CD4-positive, alpha-beta T cell treated with Interleukin-17A for 1 hour (primary cell): ENCODE measurements at places on chromosomes 13 and 19.

GRCh38 chr19:42053037-42053935, 16.7 kb downstream of the GRIK5 start:
- DNase-seq, result no peak

- DNase-seq, result no peak
These were observed 99.8 kb downstream of the WDFY2 start for GRCh38 chr13:51684076-51684475.

DNA sequence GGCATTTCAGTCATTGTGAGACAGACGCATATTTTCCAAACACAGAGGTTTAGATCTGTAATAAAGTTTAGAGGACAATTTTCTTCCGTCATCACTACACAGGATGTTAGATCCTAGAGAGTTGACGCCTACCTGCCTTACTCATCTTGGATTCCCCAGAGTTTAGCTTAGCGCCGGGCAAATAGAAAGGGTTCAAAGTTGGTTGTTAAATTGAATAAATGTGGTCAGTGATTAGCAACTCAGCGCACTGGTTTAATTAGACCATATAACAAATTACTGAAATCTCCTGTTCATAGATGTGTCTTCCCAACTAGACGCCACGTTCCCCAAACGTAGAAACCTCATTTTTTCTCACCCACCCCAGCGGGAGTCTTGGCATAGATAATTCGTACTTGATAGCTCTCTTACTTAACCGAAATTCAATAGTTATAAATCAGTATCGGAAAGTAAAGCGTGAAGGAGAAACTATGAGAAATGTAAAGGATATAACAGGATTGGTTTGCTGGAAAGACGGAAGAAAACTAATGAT, 726 bp upstream of the UFM1 start:
- DNase-seq, result no peak

DNA sequence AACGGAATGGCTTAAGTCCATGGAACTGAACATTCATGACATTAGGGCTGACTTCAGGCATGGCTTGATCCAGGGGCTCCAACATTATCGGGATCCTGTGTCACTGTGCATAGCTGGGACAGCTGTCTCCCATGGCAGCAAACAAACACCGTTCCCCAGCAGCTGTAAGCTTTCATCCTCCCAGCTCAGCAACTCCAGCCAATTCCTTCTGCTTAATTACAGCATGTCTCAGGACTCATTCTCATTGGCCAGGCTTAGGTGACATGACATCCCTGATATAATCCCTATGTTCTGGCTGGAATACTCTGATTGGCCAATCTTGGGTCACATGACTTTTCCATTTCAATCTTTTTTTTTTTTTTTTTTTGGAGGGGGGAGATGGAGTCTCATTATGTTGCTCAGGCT, 10.9 kb upstream of the TLE5 start:
- DNase-seq, result no peak

GRCh38 chr19:43450545-43450997, 14.8 kb downstream of the LYPD3 start:
- DNase-seq, result no peak

DNA sequence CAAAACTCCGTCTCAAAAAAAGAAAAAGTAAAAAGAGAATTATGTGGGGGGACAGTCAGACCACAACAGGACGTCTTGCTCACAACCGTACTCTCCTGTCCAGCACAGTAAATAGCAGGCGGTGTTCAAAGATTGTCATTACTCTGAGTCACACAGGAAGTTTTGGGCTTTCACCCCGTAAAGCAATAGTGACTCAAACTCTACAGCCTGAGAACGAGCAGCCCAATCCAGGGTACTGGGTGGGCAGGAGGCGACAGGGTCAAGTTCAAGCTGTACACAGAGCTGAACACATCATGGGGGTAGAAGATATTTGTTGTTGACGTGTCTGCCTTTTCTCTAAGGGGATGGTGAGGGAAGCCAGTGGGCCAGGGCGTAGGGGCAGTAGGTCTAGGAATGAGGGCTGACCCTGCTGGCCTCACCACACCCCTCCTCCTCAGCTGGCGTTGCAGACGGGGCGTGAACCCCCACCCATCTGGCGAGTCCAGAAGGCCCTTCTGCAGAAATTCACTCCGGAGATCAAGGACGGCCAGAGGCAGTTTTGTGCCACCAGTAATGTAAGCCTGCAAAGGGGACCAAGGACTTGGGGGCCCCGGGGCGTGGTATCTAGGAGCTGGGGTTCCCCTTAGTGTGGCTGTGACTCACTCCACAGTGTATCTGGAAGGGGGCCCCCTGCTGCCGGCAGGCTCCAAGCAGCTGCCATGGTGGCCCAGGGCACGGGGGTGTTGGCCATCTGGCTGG, 23.3 kb downstream of the PRR12 start:
- peak; percentile 17 for DNase-seq

GRCh38 chr13:102470283-102470917, 68.6 kb upstream of the FGF14 start:
- no peak for DNase-seq

DNA sequence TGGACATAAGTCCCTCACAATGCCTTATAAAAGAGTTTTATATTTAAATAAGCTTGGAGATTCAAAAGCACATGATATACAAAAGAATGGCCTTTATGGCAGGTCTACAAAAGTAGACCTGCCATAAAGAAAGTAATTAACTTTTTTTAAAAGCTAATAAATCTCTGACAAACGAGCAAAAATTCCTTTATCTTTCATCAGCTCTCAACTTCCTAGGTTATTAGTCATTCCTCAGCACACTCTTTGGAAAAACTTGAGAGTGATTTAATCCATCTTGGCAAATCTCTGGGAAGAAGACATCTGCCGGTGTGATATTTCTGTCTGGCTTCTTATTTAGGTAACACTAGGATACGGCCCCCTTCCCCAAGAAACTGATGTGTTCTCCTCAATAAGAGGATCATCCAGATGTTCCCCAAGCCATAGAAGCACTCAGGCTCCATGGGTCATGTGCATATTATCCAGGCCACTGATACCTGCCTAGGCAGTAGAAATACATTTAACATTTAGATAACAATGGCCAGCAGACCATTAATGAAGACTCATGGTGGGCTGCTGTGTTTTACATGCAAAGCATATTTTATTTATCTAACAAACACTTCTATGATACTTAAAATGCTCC, 372.7 kb downstream of the LIG4 start:
- no peak for DNase-seq

DNA sequence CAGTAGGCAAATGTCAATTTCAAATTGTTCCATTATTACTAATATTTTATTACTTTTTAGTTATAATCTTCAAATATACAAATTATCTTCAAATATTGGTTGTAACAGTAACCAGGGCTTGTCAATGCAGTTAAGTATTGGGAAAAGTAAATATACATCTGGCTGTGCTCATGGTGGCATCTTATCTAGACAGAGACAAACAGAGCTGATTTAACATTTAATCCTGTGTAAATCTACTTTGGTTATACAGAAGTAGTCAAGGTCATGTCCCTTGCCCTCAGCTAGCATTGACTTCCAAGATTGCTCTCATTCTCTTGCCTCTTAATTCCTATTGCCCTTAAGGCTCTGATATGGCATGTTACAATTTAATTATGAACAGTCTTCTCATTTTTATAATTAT, 98.4 kb upstream of the KLHL1 start:
- no peak for DNase-seq

DNA sequence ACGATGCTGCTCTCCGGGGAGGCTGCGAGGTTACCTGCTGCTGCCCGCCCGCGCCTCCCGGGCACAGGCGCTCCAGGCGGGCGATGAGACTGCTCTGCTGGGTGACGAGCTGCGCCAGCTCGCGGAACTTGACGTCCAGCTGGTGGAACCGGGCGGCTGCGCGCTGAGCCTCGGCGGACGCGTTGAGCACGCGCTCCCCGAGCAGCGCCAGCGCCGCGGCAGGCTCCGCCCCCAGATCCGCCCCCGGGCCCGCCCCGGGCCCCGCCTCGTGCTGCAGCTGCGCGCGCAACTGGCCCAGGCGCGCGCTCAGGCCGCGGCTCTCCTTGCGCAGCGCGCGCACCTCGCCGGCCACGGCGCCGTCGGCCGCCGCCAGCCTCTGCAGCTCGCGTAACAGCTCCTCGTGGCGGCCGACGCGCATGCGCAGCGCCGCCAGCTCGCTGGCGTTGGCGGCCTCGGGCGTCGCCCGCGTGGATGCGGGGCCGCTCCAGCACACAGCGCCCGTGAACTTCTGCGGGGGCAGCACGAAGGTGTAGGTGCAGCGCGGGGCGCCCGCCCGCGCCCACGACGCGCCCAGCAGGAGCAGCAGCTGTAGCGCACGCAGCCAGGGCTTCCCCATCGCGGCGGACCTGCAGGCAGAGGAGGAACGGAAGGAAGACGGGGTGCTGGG, 6.4 kb downstream of the ANGPTL6 start:
- peak; percentile 92 for DNase-seq

- peak; percentile 61 for DNase-seq
These were observed 14.6 kb downstream of the ADGRE5 start for GRCh38 chr19:14395710-14396336.

DNA sequence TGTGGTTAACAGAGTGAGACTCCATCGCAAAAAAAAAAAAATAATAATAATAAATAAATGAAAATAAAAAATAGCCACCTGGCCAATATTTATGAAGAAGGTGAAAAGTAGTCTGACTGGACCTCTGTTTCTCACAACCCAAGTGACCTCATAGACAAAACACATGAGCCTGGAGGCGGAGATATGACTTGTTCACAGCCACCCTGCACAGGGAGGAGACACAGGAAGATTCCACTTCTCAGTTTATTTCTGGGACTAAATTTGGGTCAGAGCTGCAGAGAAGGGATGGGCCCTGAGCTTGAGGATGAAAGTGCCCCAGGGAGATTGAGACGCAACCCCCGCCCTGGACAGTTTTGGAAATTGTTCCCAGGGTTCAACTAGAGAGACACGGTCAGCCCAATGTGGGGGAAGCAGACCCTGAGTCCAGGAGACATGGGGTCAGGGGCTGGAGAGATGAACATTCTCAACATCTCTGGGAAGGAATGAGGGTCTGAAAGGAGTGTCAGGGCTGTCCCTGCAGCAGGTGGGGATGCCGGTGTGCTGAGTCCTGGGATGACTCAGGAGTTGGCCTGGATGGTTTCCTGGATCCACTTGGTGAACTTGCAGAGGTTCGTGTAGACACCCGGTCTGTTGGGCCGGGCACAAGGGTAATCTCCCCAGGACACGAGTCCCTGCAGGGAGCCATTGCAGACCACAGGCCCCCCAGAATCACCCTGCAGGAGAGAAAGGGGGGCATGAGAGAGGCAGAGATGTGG, 9.6 kb downstream of the KLK5 start:
- DNase-seq, result no peak

DNA sequence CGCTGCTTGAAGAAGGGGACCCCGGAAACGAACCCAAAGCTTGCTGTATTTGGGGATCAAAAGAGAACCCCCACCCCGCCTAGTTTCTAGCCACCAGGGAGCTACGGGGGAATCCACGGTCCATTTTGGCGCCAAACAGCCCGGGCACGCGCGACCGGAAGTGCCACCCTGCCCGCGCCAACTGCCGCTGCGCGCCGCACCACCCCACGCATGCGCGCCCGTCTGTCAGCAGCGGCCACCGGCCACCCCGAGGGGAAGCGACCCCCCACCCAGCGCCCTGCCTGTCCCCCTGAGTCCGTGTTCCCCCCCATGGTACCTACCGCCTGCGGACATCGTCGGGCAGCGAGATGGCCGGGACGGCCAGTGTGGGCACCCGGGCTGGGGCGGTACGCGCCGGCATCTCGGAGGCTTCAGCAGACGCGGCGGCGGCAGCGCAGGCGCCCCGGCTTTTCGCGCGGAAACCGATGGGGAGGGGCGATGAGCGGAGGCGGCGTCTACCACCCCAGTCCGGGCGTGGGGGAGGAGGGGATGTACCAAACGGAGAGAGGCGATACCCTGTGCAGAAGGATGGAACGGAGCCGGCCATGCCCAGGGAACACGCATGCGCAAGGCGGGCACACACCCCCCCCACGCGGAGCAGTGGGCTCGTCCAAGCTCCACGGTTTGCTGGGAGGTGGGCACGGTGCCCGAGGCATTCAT, at the start of gene DNMT1:
Gene DNMT1, minus strand, starts transcription at position 454 of the 699 bp plus-strand sequence. Its CDS starts 54 bp downstream, at position 400.
- peak; percentile 98 for DNase-seq

DNA sequence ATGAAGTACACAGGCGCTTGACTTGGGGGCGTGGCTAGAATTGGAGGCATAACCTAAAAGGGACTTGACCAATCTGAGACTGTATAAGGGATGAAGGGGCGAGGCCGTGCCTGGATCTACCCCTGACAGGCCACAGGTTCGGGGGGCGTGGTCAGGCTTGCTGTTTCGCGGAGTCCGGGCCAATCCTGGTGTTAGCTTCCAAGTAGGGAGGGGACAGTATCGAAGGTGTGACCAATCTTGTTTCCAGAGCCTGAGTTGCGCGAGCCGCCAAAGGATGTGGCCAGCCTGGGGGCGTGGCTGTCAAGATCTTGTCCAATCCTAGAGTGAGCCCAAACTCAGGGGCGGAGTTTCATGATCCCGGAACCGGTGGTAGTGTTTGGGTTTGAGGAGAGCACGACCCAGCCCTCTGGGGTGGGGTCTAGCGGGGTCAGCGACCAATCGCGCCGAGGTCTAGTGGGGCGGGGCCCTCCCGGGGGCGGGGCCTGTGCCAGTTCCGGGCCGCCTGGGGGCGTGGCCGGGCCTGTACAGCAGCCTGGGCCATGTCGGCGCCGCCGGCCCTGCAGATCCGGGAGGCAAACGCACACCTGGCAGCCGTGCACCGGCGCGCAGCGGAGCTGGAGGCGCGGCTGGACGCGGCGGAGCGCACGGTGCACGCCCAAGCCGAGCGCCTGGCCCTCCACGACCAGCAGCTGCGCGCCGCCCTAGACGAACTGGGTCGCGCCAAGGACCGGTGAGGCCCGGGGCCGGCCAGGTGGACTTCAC, at the start of gene VMAC:
Gene VMAC, plus strand, starts transcription at position 521 of the 762 bp plus-strand sequence. Its CDS starts 19 bp downstream, at position 540.
- peak; percentile 100 for DNase-seq

GRCh38 chr19:42284591-42285341, 15.7 kb downstream of the CIC start:
- no peak for DNase-seq

DNA sequence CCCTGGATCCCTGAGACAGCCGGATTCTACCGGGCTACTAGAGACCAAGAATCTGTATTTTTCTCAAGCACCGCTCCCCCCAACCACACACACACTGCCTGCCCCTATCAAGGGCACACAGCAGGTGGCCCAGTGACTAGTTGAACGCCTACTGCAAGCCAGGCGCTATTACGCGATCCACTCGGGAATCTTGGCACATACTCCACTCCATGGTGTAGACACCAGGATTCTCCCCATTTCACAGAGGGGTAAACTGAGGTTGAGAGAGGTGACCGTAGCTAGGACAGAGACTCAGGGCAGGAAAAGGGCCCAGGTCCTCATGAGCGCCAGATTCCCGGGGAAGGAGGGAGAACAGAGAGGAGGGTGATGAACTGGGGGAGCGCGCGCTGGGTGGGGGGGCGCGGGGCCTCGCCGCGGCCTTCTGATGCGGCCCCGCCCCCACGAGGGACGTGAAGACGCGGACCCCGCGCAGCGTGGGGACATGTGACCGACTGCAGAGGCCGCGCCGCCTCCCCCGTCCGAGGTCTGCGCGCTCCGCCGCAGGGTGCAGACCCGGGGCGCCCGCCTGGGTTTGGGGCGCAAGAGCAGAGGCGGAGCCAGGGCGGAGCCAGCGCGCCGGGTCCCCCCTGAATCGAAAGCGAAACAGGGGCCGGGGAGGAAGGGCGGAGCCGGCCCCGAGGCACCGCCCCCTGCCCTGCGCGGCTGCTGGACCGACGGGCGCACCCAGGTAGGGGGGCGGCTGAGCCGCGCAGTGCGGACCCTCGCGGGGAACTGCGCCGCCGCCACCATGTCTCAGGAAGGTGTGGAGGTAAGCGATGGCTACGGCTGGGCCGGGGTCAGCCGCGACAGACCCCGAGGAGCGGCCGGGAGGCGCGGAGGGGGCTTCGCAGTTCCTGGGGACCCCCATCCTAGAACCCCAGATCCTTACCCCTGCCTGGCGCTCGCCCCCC, at the start of gene SHFL:
Gene SHFL, plus strand, starts transcription at position 677 of the 950 bp plus-strand sequence. Its CDS starts 111 bp downstream, at position 788.
- DNase-seq, result peak; percentile 89
